Left renal pelvis (tissue), 4 donors: ENCODE measurements at places on chromosomes 6 and 20.
A peak's percentile ranks its signal among the peaks of the same experiment; 100 is the strongest.

GRCh38 chr20:57650756-57651483 lies 30.7 kb upstream of the ZBP1 start:
- DNase-seq: no peak

DNA sequence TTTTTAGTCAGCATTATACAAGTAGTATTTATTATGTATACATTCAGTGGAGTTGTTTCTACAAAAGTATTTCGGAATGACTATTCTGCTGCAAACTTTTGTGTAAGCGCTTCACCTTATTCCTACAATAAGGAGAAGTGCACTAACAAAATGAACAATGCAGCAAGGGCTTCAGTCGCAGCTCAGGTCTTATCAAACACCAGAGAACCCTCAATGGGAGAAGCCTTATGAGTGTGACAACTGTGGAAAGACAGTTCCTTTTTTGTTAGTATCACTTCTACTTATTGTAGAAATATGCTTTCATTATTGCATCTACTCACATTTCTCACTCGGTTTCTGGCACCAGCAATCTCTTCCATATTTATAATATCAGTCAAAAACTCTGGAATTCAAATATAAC lies 18.8 kb downstream of the ZKSCAN3 start:
- DNase-seq: no peak

- DNase-seq: no peak
Measured at GRCh38 chr20:19110881-19111460, 101.5 kb upstream of the SLC24A3 start.

GRCh38 chr20:18694071-18694470 lies 106.2 kb downstream of the DTD1 start:
- no peak for DNase-seq

DNA sequence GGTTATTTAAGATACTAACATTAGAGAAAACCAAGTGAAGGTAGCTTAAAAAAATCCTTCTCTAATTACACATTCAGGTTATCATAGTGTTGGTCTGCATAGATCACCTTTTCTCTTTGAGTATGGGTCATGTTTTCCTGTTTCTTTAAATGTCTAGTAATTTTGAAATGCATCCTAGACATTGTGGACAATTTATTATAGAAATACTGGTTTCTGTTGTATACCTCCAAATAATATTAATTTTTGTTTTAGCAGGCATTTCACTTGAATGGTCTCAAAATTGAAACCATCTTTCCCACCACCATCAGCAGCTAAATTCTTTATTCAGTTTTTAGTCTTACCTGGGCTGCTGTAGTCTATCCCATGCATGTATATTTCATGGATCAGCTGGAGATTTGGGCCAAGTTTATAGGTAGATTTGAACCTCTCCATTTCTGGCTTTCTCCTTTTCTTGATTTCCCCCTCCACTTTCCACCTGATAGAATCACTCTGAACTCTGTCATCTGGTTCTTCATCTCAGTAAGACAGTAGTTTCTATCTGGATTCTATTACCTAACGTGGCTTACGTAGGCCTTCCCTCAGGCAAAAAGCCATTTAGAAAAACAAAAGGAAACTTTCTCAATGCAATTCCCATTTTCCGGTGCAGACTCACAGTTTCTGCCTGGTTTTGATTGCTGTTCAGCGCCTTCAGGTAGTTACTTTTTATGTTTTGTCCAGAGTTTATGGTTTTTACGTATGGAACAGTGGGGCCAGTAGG lies 52.3 kb downstream of the ZFAND3 start:
- no peak for DNase-seq

GRCh38 chr20:266596-267562 lies 9.4 kb downstream of the DEFB132 start:
- peak; percentile 68 for DNase-seq

- no peak for DNase-seq
Measured at GRCh38 chr6:111406200-111406721, 76.8 kb downstream of the REV3L start.
